ENCODE measurements at places on chromosomes 7 and 10.

DNA sequence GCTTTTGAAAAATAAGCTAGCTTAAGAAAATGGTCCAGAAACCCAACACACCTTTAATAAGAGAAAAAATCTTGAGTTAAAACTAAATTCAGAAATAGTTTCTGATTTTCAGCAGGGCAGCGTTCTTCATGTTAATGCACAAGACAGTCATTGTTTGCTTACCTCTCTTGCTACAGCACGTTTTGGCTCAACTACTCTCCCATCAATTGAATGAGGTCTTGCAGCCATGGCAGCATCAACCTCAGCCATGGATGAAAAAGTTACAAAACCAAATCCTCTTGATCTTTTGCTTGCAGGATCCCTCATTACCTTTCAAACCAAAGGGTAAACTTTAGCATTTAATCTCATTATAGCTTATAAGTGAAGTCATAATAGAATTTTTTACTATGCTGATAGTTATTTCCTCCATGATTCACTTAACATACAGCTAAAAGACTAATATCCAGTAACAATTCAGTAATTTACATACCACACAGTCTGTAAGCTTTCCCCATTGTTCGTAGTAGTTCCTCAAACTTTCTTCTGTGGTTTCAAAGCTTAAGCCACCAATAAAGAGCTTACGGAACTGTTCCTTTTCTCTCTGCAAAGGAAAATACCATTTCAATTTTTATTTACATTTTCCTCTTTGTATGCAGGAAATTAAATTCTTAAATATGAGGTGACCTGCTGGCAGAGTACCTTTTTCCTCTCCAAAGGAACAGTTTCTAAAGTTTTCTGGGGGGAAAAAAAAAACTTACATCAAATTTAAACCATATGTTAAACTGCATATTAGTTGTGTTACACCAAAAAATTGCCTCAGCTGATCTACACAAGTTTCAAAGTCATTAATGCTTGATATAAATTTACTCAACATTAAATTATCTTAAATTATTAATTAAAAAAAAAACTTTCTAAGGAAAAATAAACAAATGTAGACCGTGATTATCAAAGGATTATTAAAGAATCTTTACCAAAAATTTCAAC, 3.1 kb downstream of the HNRNPA2B1 start:
- no peak for DNase-seq

GRCh38 chr10:67808704-67809103, 29.3 kb downstream of the DNAJC12 start:
- DNase-seq, result no peak

GRCh38 chr10:97519342-97519741, 20.6 kb downstream of the UBTD1 start:
- no peak for DNase-seq

DNA sequence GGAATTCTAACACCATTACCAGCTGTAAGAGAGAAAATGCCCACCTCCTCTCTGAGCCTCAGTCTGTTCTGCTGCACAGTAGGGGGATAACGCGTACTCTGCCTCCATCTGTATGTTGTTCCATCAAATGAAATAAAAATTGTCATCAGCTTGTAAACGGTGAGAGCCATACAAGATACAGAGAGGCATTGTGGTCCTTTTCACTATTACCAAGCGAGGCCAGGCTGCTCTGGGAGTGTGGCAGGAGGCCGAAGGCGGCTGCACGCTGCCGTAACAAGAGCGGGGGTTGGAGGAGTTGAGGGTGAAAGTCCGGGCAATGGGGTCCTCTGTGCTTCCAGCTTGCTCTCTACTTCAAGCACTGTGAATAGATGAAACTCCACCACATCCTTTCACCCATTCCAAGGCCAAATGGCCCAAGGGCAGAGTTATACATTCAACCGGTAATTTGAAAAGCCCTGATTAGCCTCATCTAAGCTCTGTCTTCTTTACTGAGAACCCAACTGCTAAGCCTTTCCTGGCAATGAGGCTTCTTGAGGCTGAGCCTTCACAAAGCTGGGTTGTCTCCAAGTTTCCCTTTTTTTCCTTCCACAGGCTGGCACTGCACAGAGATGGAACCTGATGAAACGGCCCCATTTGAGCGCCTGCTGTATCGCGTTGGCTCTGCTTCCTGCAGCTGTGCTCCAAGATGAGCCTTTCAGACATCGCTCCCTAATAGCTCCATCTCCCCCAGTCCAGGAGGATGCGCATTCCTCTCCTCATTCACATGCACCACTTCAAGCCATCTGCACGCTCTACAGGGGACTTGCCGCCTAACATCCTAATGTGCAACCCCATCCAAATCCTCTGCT, 47.2 kb downstream of the PYROXD2 start:
- no peak for DNase-seq

DNA sequence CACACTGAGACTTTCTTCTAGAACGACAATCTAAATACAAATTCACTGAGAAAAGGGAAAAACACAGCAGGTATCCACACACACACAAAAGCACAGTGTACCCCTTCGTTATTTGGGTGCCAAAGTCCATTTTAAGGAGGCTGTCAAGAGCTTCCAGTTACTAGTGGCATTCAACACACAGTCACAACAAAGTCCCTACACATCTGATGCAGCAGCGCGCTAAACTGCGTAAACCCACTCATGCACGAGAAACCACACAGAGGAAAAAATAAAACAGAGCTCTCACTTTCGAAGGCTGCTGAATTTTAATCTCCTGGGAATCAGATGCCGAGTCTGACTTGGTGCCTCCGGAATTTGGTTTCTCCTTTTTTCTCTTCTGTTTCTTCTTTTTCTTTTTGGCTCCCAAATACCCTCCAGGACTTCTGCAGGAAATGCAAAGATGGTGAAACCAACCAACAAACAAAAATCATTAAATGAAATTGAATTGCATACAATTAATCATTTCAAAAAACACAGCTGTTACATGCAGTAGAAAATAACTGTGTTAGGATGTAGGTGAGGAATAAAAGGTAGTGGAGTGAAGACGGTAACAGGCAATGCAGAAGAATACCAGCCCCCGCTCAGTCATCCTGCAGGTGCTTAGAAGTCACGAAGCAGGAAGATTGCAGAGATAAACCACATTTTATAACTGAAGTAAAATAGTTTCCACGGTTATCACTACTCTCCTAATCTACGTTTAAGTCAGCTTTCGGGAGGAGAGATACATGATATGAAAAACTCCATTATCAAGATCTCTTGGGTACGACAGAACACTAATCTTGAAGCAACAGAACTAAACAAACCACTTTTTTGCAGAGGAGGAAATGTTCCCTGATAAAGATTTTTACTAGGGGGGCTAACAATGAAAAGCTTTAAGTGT, 27.1 kb downstream of the NMT2 start:
- DNase-seq, result no peak

DNA sequence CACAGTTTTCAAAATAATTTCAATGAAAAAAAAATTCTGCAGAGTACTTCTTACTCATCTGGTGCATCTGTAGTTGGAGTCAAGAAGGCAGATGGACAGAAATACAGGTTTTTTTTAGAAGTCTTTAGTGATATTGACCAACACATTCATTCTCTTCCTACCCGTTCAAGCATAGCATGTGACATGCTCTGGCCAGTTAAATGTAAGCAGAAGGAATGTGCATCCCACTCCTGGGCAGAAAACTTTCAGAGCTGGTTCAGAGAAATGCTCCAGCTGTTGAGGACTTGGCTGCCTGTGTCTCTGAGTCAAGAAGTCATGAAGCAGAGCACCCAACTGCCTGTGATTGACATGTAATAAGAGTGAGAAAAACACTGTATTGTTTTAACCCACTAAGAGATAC, 665.3 kb upstream of the IGFBP3 start:
- no peak for DNase-seq

DNA sequence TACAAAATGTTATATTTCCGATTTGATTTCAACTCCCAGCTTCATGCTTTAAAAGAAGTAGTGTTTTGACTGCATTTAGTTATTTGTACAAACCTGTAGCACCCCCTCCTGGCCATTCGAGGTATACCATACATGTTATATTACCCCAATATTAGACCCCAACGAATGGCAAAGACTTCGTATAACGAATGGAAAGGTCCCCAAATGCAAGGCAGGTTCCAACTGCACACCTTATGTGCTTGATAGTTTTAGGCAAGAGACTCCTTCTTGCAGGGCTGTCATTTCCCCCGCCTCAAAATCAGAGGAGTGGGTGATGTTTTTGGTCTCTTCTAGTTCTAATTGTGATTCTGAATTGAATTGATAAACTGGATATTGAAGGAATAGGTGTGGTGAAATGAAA, 101.1 kb upstream of the TARP start:
- no peak for DNase-seq

- no peak for DNase-seq
These were observed 224.0 kb downstream of the TNS3 start for GRCh38 chr7:47357863-47358262.

DNA sequence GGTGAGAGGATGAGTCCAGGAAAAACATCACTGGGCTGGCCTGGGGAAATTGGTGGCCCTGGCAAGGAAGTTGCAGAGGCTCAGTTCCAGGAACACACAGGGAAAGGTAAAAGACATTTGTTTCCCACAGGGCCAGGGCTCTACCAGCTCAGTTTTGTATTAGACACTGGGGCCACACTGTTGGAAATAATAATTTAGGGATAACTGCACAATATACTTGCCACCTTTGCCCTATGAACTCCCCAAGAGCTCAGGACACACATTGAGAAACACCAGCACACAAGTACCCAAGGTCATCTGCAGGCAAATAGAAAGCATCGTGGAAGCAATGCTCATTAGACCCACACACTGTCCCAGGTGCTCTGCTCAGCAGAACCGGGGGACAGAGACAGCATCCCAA, 617.6 kb downstream of the PTPRN2 start:
- DNase-seq, result no peak

GRCh38 chr10:68811314-68812009, 15.9 kb upstream of the STOX1 start:
- no peak for DNase-seq

GRCh38 chr10:15660990-15661389, 58.7 kb downstream of the ITGA8 start:
- no peak for DNase-seq

DNA sequence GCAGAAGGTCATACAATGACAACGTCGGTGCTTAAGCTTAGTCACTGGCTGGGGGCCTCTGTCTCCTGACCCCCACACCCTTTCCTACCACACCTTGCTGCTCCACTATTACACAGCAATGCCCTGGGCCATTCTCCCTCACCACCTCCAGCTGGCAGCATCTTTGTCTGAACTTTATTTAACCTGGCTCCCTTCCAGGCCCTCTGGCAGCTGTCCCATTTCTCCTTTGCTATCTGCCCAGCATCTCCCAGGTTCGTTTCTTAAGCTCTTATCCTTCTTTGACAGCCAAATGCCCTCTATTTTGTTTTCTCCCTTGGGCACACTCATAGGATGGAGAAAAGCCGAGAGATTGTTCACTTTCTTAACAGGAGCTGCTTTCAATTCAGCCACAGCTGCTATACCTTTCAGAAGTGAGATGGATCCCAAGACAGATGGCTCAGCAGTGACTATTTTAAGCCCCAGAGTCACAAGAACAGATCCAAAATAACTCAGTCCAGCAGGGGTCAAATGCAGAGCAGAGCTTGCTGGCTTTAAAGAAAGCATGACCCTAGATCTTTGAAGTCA, 1277.1 kb upstream of the AUTS2 start:
- peak; percentile 67 for DNase-seq

- DNase-seq, result no peak
These were observed 849.1 kb upstream of the AUTS2 start for GRCh38 chr7:68748934-68749900.
